Ascending aorta (tissue), 2 donors: ENCODE measurements at places on chromosomes 7 and 10. TPM values are rescaled to one million over a fixed set of nuclear protein-coding genes. Genes with fewer than 3 reads are reported as not detected.

DNA sequence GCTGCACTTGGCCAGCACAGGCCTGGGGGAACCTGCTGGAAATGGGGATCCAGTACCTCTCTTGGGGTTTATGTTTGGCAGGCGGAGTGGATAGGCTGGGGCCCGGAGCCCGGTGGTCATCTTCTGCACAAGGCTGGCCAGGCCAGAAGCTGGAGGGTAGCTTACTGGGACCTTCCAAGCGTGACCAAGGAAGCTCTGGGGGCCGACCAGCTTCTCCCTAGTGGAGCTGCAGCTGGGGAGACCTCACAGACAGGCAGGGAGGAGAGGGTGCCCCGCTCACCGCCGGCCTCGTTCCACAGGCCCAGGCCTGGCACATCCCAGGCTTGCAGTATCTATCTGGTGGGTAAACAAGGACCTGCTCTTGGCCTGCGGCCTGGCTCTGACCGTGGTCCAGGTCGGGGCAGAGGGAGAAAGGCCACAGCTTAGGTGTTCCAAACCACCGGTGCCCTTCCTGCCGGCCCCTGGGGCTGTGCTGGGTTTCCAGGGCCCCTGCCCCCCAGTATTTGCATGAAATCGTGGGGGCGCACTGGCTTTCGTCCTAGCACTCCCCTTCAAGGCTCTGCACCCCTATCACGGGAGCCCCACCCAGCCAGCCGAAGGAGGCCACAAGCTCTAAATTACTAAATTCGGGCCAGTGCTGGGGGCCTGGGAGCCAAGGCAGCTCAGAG, 1.5 kb upstream of the ELFN1 start:
- no peak overlapping the region for H3K27ac ChIP-seq
- H3K4me1 ChIP-seq, result peaks cover 26% of the 10 kb centered on the region
- peaks cover 43% of the 10 kb centered on the region for H3K27me3 ChIP-seq
- H3K4me3 ChIP-seq, result no peak overlapping the region

DNA sequence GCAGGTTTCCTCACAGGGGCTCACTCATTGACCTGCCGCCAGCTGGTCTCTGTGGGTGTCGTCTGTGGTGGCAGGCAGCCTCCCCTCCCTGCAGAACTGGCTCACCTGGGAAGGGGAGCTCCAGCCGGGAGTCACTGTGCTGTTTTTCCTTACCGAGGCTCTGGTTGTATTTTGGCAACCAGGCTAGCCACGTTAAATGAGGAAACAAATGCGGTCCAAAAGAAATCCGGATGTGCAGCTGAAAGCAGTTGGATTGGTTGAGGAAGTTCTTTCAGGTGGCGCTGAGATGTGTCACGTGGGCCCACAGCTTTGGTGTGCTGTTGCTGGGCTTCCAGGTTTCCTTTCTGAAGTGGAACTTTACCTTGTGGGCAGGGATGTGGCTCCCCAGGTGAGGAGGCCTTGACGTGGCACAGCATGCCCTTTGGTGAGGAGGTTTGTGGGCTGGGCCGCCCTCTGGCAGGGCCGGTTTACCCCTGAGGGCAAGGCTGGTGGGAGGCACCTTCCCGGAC, 14.2 kb downstream of the MTURN start:
- peaks cover 24% of the 10 kb centered on the region for H3K36me3 ChIP-seq
- H3K4me3 ChIP-seq, result no peak overlapping the region
- H3K27me3 ChIP-seq, result no peaks in the 10 kb centered on the region
- H3K4me1 ChIP-seq, result no peaks in the 10 kb centered on the region
- H3K27ac ChIP-seq, result no peak overlapping the region

The MRPL32 gene
- 24.3 TPM for total RNA-seq

- peaks cover 13% of the 10 kb centered on the region for H3K4me1 ChIP-seq
- no peak for DNase-seq
- no peaks in the 10 kb centered on the region for H3K27me3 ChIP-seq
- H3K27ac ChIP-seq, result peak overlapping the region; percentile 72
- H3K36me3 ChIP-seq, result peaks cover 2% of the 10 kb centered on the region
Measured at GRCh38 chr7:2796358-2797352, 47.5 kb downstream of the GNA12 start.

GRCh38 chr10:101766753-101767599, 8.9 kb downstream of the FGF8 start:
- no peaks in the 10 kb centered on the region for H3K4me1 ChIP-seq
- H3K4me3 ChIP-seq, result no peak overlapping the region
- no peak for DNase-seq
- H3K27me3 ChIP-seq, result no peaks in the 10 kb centered on the region
- no peak overlapping the region for H3K27ac ChIP-seq

GRCh38 chr10:12333380-12334185, 15.8 kb upstream of the CAMK1D start:
- H3K4me3 ChIP-seq, result no peak overlapping the region
- DNase-seq, result peak; percentile 96
- peak overlapping the region; percentile 85 for H3K27ac ChIP-seq
- H3K27me3 ChIP-seq, result no peaks in the 10 kb centered on the region
- no peaks in the 10 kb centered on the region for H3K4me1 ChIP-seq

The EN2 gene
- total RNA-seq, result not detected

DNA sequence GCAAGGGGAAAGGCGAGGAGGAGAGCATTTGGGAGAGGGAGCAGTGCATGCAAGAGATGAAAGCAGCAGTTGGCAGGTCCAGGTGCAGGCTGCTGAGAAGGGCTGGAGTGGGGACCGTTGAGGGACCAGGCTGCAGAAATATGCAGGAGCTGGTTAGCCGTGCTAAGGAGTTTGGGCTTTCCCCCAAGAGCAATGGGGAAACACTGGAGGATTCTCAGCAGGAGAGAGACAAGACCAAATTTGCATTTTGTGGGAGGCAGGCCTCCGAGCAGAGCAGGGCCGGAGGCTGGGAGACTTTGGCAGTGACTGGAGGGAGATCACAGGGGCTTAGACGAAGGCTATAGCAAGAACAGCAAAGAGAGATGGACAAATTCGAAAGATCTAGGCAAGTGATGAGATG, 11.8 kb downstream of the BTBD16 start:
- no peak overlapping the region for H3K4me3 ChIP-seq
- H3K27me3 ChIP-seq, result no peaks in the 10 kb centered on the region
- H3K36me3 ChIP-seq, result no peaks in the 10 kb centered on the region

DNA sequence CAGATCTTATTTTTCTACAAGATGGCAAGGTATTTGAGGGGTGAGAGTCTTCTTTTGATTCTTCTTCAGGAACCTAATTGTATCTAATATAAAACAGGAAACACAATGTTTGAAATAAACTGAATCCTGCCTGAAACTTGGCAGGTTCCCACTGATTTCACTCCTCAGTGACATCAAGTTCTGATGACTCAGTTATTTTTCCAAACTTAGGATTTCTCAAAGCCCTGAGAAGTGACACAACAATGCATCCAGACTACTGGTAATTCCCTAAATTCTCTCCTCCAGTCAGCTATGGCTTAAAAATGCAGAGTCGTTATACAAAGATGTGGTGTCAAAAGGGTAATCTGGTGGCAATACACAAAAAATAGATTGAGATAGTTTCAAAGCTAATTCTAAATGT, 80.9 kb downstream of the ABLIM1 start:
- no peak overlapping the region for H3K4me3 ChIP-seq
- H3K36me3 ChIP-seq, result no peaks in the 10 kb centered on the region
- H3K4me1 ChIP-seq, result peaks cover 16% of the 10 kb centered on the region
- no peak for DNase-seq

GRCh38 chr10:103086261-103086660, 106.8 kb downstream of the NT5C2 start:
- H3K36me3 ChIP-seq, result peaks cover 68% of the 10 kb centered on the region
- no peak overlapping the region for H3K4me3 ChIP-seq
- DNase-seq, result no peak
- H3K27ac ChIP-seq, result peak overlapping the region; percentile 80
- no peaks in the 10 kb centered on the region for H3K4me1 ChIP-seq

GRCh38 chr10:4691301-4691700, 134.7 kb upstream of the AKR1E2 start:
- H3K27ac ChIP-seq, result no peak overlapping the region
- no peaks in the 10 kb centered on the region for H3K27me3 ChIP-seq
- no peaks in the 10 kb centered on the region for H3K4me1 ChIP-seq
- DNase-seq, result no peak
- H3K4me3 ChIP-seq, result no peak overlapping the region
- no peaks in the 10 kb centered on the region for H3K36me3 ChIP-seq

DNA sequence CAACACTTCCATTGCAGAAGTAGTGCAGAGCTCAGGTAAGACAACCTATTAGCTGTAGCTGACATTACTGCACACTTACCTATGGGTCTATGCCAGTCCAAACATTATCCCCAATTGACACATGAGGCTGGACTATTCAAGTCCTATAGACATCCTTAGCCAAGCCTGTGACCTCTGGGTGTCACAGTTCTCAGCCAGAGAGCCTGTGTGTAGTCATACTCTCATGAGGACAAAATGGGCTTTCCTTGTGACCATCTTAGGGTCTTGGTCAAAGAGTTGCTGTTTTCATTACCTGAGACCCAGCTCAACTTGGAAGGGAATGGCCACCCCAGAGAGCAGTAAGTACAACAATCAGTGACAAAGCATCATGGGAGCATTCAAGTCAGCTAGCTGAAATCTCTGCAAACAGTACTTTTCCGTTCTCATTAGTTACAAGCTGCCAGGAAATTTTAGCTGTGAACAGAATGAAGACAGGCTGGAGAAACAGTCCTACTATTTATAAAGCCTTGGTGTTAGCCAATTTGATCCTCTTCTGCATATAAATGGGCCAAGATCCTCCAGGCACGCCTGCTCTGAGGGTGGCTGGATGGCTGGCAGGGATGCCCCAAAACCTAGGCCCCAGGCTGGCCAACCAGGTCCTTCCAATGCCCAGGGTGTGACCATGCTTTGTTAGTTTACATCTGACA, 44.3 kb downstream of the NUDCD3 start:
- H3K36me3 ChIP-seq, result no peaks in the 10 kb centered on the region
- peak overlapping the region; percentile 69 for H3K27ac ChIP-seq
- no peak overlapping the region for H3K4me3 ChIP-seq
- DNase-seq, result no peak
- H3K4me1 ChIP-seq, result peaks cover 3% of the 10 kb centered on the region

DNA sequence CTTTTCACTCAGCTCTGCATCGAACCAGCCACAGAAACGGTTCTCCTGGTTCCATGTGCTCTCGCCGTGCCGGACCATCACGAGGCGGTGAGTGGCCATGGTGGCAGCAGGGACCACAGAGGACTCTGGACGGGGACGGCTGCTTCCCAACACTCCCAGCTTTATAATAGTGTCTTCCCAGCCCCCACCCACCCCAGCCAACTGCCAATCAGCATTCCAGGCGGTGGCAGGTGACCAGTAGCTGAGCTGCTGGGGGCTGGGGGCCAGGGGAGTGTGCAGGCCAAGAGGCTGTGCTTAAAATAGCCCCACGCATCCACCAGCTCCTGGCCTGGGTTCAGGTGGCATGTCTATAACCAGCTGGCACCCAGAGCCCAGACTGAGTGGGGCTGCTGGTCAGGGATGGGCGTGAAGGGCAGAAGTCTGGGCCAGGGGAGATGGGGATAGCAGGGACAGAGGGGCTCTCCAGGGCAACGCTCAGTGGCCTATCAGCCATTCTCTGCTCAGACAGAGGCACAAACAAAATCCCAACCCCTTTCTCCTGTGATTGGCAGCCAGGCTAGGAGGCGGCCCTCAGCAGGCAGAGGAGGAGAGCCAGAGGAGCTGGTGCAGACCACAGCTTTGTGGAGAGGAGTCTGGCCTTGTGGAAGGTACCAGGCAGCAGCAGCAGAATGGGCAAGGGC, at the start of gene PGAM2:
TSS of gene PGAM2 (minus strand) at position 137 of the 680 bp plus-strand sequence. CDS start at position 99, 38 bp downstream.
- H3K4me1 ChIP-seq, result peaks cover 9% of the 10 kb centered on the region
- H3K36me3 ChIP-seq, result peaks cover 13% of the 10 kb centered on the region
- peak within 1 kb of the TSS; percentile 4 for H3K4me3 ChIP-seq
- DNase-seq, result no peak
- peak within 1 kb of the TSS; percentile 3 for H3K27ac ChIP-seq

The RBP4 gene
- 58.0 TPM for total RNA-seq

DNA sequence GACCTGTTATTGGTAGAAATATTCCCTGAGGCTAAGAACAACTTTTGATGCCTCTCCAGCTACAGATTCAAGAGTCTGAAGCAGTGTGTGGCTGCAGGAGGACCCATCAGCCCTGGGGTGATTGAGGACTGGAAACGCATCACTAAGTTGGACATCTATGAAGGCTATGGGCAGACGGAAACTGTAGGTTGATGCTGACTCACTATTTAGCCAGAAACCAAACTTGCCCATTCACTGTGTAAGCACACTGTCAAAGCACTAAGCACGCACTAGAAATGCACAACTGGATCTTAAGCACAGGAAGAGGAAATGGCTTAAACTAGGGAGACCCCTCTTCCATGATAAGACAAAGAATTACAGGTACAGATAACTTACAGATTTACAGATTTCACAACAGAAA, 20.8 kb downstream of the ACSM6 start:
- DNase-seq, result no peak
- H3K4me1 ChIP-seq, result no peaks in the 10 kb centered on the region
- H3K27ac ChIP-seq, result no peak overlapping the region

The SFRP5 gene
- total RNA-seq, result not detected

The HECW1 gene
- not detected for total RNA-seq

GRCh38 chr10:66085906-66086305, 839.9 kb upstream of the LRRTM3 start:
- H3K4me3 ChIP-seq, result no peak overlapping the region
- no peak overlapping the region for H3K27ac ChIP-seq
- H3K27me3 ChIP-seq, result no peaks in the 10 kb centered on the region
- no peaks in the 10 kb centered on the region for H3K36me3 ChIP-seq
- DNase-seq, result no peak
- H3K4me1 ChIP-seq, result no peaks in the 10 kb centered on the region

The CUBN gene
- total RNA-seq, result 6.8 TPM

DNA sequence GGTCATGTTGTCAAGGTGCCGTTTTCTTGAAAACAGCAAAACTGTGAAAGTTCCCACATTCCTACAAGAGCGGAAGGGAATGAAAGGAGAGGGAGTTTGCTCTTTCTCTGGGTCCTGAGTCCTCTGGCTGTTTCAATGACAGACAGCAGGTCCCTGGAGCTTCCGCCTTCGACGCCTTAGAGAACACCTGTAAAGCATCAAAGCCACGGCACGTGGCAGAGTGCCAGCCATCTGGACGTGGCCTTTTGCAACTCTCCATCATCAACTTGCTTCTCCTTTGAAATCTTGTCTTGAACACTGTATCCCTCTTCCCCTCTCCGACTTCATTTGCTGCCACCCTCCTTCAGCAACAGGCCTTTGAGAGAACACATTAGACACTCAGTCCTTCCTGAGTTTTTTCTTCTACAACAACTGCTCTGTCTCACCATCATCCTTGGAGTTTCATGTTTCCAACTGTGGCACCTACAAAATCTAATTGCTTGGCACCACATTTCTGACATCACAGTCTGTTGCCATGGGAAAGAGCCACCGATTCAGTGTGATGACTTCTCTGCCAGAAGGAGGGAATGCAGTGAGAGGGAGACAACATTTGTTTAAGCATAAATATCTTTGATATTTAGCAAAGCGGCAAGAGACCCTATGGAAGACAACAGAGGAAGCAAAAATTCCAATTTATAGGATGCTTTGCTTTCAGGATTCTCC, 204.9 kb upstream of the PTER start:
- no peak overlapping the region for H3K27ac ChIP-seq
- H3K27me3 ChIP-seq, result no peaks in the 10 kb centered on the region
- H3K4me1 ChIP-seq, result no peaks in the 10 kb centered on the region
- H3K36me3 ChIP-seq, result no peaks in the 10 kb centered on the region
- DNase-seq, result no peak
